Kidney capillary endothelial cell (primary cell): ENCODE measurements at places on chromosomes 11 and 22.

DNA sequence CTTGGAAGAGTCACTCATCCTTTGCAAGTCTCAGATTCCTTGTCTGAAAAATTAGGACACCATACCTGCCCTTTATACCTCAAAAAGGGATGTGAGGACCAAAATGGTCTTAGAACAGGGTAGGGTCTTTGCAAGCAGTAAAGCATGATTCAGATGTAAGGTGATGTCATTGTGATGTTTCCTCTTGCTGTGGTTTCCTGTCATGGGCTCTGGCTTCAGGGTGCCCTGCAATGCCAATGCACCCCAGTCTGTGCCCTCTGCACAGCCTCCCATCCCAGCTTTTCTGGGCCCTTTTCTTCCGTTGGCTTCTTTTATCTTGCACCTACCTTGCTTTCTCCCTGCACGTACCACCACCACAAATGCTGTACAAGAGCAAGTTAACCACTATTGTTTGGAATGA is 87.8 kb upstream of the NNMT start:
- no peak for DNase-seq

- no peak for DNase-seq
Observed at GRCh38 chr11:8754241-8754640, 71.6 kb downstream of the RPL27A start.

DNA sequence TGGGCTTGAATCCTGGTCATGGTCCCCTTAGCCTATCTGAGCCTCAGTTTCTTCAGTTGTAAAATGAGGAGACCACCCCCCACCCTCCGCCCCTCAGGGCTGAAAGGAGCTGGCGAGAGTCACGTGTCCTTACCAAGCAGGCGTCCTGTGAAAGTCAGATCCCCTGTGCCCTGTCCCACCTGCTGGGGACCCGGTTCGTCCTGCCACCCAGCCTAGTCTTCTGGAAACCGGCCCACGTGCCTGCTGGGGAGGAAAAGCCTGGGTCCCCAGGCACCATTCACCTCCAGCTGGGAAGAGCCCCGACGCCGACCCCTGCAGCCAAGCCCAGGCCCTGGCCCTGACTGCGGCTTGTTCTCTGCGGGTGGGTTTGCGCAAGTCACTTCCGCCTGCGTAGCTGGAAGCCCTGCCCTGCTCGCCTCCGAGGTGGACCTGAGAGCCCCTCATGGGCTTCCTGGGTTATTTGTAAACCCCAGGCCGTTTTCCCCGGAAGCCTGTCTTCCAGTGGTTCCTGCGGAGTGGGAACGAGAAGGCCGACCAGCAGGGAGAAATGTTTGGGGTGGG is 679 bp upstream of the SSH3 start:
- no peak for DNase-seq

- peak; percentile 23 for DNase-seq
Observed at GRCh38 chr11:86802146-86802545, 1.8 kb downstream of the PRSS23 start.

DNA sequence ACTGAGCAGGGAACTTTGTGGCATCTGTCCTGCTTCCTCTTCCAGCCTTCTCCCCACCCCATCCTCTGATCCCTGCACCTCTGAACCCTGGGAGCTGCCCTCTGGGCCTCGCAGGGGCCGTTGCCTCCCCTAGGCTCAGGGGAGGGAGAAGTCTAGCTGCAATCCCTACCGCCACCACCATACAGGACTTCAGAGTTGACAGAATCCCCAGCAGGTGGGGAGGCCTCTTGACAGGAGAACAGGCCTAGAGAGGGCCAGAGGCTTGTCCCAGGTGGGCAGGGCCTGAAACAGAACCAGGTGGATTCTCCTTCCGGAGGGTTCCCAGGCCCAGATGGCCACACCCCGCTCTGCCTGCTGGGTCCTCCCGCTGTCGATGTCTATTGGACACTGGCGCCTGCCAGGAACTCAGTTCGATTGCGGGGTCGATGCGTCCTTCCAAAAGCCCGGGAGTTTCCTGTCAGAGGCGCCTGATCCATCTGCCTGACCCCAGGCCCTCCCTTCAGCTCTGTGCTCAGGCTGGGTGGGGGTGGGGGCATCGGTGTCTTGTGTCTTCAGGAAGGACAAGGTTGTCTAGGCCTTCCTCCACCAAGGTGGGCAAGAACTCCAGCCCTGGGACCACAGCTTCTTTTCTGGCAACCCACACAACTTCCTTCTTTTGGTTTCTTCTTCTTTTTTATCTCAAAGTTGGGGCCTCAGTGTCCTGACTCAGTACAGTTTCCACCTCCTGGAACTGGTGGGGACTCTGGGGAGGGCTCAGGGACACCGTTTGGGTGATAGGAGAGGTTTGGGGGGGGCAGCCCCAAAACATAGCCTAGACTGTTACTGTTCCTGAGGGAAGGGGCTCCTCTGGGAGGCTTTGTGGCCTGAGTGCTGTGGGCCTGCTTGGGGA is 6.4 kb downstream of the STARD10 start:
- no peak for DNase-seq

DNA sequence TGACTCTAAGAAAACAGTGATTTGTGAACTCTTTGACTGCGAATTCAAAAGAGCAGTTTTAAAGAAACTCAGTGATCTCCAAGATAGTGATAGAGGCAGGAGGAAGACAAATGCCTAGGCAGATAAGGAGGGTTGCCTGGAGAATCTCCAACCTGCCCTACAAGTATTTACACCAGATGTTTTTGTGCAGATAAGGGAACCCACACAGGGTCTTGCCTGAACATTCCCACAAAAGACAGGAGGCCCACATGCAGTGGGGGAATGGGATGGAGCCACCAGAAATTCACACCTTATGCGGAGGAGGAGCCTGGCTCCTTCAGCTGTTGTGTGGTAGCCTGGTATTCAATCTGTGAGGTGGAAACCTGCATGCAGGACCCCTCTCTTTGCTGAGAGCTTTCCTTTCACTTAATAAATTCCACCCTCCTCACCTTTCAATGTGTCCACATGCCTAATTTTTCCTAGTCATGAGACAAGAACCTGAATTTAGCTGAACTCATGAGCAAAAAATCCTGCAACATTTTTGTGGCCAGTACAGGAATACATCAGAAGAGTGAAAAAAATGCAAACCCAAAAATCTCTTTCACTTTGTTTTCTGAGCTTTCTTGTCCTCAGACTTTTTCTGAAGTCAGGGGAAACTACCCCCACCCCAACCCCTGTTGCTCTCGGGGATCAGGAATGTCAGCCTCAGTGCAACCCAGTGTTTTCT is 8.1 kb upstream of the GLYAT start:
- no peak for DNase-seq

GRCh38 chr22:45644714-45645113 is 26.9 kb upstream of the ATXN10 start:
- DNase-seq = no peak

- no peak for DNase-seq
Observed at GRCh38 chr11:67285541-67286498, 3.3 kb upstream of the ANKRD13D start.

DNA sequence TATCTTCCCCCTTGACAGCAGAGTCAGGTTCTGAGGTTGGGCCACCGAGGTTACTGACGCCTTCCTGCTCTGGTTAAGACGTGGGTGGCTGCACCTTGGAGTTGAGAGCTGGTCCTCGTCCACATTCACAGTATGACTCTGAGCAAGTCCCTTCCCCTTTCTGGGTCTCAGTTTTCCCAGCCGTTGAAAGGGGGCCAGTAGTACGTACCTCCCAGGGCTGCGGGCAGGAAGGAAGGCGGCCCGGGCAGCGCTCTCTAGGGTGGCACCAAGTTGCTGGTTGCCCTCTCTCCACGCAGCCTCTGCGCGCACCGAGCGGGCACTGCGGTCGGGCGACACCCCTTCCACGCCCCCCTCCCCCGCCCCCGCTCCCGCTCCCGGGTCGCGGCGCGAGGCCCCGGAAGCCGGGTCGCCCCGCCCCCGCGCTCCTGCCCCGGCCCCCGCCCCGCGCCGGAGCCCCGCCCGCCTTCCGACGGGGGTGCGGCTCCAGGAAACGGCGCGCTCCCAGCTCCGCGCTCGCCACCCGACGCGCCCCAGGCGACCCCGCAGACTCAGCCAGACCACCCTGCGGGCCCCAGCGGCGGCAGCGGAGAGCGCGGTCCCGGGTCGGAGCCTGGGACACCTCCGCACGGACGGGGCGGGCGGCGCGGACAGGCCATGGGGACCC is at the start of gene EHBP1L1:
Gene EHBP1L1 (plus strand): TSS at position 486 of the 664 bp plus-strand sequence. CDS start 250 bp downstream, outside the sequence.
- DNase-seq = no peak

GRCh38 chr11:71499125-71499524 is 27.9 kb upstream of the KRTAP5-7 start:
- peak; percentile 85 for DNase-seq

GRCh38 chr11:124174001-124174583 is 9.1 kb upstream of the OR10D3 start:
- DNase-seq = peak; percentile 66

GRCh38 chr11:70127653-70128434 is 49.7 kb downstream of the ANO1 start:
- peak; percentile 7 for DNase-seq

DNA sequence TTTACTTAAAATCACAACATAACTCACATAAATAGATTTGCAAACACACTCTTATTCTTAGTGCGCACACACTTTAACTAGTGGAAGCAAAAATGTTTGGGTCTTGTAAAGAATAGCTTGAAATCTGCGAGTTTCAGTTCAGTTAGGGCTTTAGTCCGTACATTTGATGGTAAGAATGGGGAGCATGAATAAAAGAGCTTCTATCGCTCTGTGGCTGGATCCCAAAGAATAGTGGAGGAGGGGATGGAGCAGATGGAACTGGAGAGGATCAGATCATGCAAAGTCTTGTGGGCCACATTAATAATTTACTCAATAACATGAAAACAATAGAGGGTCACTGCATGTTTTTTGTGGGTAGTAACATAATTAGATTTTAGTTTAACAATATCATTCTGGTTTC is 44.3 kb downstream of the DNHD1 start:
- no peak for DNase-seq

- DNase-seq = peak; percentile 7
Observed at GRCh38 chr11:122331079-122331478, 215.1 kb upstream of the BLID start.

- DNase-seq = no peak
Observed at GRCh38 chr11:123086305-123086704, 24.4 kb upstream of the HSPA8 start.

- no peak for DNase-seq
Observed at GRCh38 chr11:130118636-130119387, 40.8 kb upstream of the ST14 start.

DNA sequence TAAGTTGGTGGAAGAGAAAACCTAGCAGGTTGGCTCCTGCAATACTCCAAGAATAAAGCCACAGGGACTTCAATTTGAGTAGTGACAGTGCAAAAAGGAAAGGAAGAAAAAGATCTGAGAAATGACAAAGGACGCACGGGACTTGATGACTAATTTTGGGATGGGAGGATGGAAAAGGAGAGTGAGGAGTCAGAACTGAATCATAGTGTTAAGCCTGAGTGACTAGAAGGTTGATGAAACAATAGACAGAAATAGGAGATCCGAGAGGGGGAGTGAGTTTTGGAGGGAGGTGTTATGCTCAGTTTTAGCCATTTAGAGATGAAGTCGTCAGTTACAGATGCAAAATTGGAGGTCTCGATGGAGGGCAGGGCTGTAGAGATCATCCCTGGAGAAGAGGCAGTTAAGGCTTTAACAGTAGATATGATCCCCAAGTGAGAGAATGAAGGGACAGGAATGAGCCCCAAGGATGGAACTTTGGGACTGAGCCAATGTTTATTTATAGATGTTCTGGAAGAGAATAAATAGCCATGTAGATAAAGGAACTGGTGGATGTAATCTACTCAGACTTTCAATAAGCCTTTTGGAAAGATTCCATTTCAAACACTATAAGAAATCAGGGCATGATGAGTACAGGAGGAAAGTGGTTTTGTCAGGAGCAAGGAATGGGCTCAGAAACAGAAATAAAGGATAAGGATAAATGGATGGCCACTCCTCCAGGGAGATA is 108.9 kb upstream of the NCAM1 start:
- no peak for DNase-seq

DNA sequence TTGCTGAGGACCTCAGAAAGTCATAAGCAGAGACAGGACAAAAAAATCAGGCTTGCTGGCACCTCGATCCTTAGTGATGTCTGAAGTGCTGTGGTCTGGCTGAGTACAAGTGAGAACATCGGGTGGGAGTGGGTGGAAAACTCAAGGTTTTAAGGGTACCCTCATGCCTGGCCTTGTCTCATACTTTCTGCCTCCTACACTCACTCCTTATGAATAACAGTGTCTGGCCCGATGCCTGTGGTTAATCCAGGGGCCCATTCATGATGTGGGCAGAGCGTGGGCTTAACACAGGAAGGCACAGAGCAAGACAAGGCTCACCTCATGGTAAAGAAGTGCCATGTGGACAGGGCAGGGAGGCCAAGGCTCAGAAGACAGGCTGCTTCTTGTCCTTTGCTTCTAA is 11.0 kb upstream of the UCP3 start:
- DNase-seq = no peak

DNA sequence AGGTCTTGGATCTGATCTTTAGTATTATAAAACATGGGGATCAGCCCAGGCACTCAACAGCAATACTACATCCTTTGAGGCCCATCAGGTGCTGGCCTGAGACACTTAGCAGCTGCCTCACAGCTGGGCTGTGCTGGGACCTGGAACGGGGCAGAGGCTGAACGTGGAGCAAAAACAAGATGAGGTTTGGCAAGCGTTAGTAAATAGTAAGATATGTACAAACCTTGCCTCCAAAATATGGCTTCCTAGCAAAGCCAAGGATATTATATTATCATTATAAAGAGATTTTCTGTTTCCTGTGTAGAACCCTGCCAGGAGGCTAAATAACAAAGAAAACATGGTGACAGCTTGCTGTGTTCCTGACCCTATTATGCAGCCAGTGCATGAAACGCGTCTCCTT is 60.0 kb upstream of the SPON1 start:
- no peak for DNase-seq

- no peak for DNase-seq
Observed at GRCh38 chr22:48886604-48887393, 940.9 kb downstream of the BRD1 start.

DNA sequence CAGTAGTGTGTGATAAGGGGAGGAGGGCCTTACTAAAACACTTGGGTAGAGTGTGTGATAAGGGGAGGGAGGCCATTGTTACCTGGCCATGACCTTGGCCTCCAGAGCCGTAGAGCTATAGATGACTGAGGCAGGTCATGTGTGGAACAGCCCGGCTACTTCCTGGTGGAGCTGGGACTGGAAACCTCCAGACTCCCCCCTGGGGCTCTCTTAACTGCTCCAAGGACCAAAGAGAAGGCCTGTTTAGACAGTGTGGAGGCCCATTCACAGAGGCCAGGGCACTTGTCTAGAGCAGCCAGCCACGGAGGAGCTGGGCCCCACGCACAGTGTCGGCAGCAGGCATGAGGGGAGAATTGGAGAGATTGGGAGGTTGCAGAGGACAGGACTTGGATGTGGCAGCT is 12.5 kb upstream of the MICALL1 start:
- no peak for DNase-seq
